ENCODE measurements at places on chromosomes 16 and 17.
A peak's percentile ranks its signal among the peaks of the same experiment; 100 is the strongest.

DNA sequence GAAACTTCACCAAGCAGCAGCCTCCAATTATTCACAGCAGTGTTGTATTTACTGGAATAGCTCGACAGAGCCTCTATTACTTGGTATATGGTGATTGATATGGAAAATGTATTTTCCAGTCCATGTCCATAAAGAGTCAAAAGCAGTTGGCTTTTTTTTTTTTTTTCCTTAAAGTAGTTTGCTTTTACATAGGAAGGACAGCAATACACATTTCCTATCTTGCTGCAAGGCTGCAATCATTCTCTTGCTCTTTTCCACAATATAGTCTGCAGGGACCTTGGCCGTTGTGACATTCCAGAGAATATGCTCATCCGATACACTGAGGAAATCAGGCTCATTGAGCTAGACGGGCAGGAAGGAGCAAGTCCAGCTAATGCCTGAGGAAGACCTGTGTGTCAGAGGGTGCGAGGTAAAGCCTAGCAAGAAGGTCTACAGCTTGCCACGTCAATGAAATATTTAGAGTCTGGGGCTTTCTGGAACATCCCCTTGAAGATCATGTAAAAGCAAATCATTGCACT is 131.1 kb downstream of the ENGASE start:
- no peak for DNase-seq

- DNase-seq, result peak; percentile 38
Measured at GRCh38 chr17:69506489-69506888, 92.0 kb downstream of the MAP2K6 start.

GRCh38 chr17:28612936-28613872 is 781 bp downstream of the RSKR start:
- DNase-seq, result peak; percentile 55

DNA sequence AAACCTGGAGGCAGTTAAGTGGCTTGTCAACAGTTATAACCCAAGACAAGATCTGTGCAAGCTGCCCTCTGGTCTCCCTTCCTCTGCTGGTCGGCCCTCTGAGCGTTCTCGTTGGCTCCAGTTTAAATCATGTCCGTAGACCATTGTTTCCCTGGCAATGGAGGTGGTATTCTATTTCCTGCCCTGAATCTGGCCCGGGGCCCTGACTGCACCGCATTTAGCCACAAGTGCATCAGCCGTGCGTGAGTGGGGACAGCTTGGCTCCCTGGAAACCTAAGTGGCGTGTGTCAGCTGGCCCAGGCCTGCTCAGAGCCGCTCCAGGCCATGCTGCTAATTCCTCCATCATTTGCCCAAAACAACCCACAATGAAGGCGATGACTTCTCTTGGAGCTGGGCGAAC is 15.0 kb upstream of the MYLK3 start:
- DNase-seq, result no peak

DNA sequence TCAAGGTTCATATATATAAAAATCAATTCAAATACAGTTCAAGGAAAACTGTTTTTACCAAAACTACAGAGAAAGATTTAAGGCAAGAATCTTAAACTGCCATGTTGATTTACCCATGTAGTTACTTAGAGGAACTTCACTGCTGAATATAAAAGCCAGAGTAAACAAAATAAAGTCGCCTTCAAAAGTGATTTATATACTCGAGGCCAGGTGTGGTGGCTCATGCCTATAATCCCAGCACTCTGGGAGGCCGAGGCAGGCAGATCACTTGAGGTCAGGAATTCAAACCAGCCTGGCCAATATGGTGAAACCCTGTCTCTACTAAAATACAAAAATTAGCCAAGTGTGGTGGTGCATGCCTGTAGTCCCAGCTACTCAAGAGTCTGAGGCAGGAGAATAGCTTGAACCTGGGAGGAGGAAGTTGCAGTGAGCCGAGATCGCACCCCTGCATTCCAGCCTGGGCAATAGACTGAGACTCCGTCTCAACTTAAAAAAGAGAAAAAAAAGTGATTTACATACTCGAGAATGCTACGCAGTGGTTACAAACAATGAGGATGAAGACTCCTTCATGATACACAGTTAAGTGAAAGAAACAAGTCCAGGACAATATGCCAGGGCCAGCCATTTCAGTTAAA is 54.1 kb upstream of the CNEP1R1 start:
- DNase-seq, result no peak

DNA sequence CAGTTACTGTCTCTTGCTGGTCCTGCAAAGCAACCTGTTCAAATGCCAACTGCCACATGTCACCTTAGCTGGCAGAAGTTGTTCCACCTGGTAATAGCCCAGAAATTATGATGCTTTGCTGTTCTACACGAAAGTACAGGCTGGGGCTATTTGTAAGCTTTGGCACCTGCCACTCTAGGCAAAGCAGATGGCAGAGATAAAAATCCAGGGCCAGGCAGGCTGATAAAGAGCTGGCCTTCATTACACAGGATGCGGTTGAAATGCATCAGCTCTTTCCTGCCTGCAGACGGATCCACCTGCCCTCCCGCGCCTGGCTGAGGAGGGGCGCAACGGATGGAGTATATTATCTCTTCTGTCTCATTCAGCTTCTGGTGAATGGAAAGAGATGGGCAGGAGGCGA is 29.3 kb upstream of the KDM8 start:
- peak; percentile 73 for DNase-seq

GRCh38 chr17:58196610-58197009 is 4.1 kb downstream of the EPX start:
- no peak for DNase-seq

DNA sequence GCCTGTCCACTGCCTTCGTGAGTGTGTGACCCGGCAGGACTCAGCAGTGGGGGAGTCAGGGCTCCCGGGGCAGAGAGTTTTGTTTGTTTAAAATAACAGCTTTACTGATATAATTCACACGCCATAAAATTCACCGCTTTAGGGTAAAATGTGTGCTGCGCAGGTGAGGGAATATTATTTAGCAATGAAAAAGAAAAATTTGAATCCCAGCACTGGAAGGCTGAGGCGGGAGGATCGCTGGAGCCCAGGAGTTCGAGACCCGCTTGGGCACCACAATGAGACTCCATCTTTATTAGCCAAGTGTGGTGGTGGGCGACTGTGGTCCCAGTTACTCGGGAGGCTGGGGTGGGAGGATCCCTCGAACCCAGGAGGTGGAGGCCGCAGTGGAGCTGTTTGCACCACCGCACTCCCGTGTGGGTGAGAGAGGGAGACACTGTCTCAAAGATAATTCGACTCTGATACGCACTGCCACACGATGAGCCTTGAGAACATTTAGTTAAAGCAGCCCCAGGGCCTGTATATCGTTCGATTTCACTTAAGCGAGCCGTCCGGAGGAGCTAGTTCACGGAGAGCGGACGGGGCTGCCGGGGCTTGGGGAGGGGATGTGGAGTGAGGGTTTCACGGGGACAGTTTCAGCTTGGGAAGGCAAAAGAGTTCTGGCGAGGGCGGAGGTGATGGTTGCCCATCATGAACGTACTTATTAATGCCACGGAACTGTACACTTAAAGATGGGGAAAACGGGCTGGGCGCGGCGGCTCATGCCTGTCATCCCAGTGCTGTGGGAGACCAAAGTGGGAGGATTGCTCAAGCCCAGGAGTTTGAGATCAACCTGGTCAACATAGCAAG is 10.2 kb downstream of the TELO2 start:
- DNase-seq, result no peak

- peak; percentile 39 for DNase-seq
Measured at GRCh38 chr16:16164243-16164642, 59.1 kb downstream of the ABCC6 start.

DNA sequence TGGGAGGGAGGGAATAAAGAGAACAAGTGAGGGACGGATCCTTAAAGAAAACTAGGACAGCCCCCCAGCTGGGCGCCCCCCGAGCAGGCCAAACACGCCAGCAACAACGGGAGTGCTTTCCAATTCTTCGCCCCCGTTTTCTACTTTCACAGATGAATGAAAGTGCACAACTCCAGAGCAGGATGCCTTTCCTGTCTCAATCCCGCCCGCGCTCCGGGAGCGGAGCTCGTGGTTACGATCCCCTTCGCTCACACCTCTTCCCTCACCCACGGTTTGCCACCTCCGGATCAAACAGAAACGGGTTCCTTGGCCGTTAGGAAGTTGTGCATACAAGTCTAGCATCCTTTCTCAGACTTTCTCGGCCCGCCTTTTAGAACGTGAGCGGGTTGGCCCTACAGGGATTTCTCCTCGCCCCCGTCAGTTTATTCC is 680 bp downstream of the SKA2 start:
- DNase-seq, result peak; percentile 60

- no peak for DNase-seq
Measured at GRCh38 chr17:27498615-27499309, 42.5 kb downstream of the KSR1 start.

DNA sequence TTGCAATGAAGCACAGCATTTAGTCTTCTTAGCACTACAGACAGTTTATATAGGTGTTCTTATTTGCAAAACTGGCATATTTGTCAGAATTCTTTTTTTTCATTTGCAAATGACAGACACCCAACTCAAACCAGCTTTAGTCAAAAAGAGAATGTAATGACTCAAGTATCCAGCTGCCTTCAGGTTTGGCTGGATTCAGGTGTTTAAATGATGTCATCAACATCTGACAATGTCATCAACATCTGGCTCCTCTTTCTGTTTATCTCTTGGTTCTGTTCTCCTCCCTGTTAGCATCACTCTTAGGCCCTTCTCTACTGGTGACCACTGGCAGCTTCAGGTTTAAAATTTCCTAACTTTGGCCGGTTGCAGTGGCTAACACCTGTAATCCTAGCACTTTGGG is 18.9 kb downstream of the TMC5 start:
- no peak for DNase-seq

All from hematopoietic multipotent progenitor cell treated with erythropoietin and hydrocortisone succinate and interleukin-3 and kit ligand, for 6 days (in vitro differentiated cells).